ENCODE measurements at places on chromosomes 4 and X. TPM values are rescaled to one million over a fixed set of nuclear protein-coding genes. Genes with fewer than 3 reads are reported as not detected.

The PPP1R2C gene
- not detected for total RNA-seq

The SLC10A4 gene
- 0.25 TPM for total RNA-seq

The NHS gene
- total RNA-seq, result 2.3 TPM

The PABPC1L2B gene
- not detected for total RNA-seq

The PORCN gene
- total RNA-seq, result 5.2 TPM

The DMP1 gene
- not detected for total RNA-seq

The EFHC2 gene
- 0.50 TPM for total RNA-seq

The PDE6B gene
- total RNA-seq, result 0.22 TPM

The PDE5A gene
- total RNA-seq, result 106 TPM

The ASB5 gene
- total RNA-seq, result 0.33 TPM

The KDR gene
- 0.75 TPM for total RNA-seq

The PDHA2 gene
- not detected for total RNA-seq

The DAPP1 gene
- total RNA-seq, result not detected

The GDPD2 gene
- total RNA-seq, result not detected

The XK gene
- 0.25 TPM for total RNA-seq

The RPL34 gene
- total RNA-seq, result 534 TPM

The TLR3 gene
- total RNA-seq, result 1.8 TPM

The DRD5 gene
- not detected for total RNA-seq

The GLUD2 gene
- 2.0 TPM for total RNA-seq

The ADAM29 gene
- not detected for total RNA-seq

The NPY1R gene
- total RNA-seq, result under 0.01 TPM

The SSX4 gene
- total RNA-seq, result not detected

The ART3 gene
- not detected for total RNA-seq

The ADRA2C gene
- total RNA-seq, result 1.5 TPM

The TCEAL6 gene
- total RNA-seq, result not detected

The LDB2 gene
- total RNA-seq, result 38.7 TPM

The PAGE2B gene
- not detected for total RNA-seq

The EREG gene
- 0.11 TPM for total RNA-seq

The HPSE gene
- 0.75 TPM for total RNA-seq

The DLG3 gene
- 24.7 TPM for total RNA-seq

The MAGEA6 gene
- total RNA-seq, result not detected

The KLHL34 gene
- under 0.01 TPM for total RNA-seq

The FATE1 gene
- total RNA-seq, result not detected

The YIPF6 gene
- 24.5 TPM for total RNA-seq

The HSFX3 gene
- not detected for total RNA-seq

The MID2 gene
- 15.1 TPM for total RNA-seq

The FAM47E gene
- under 0.01 TPM for total RNA-seq

The TACR3 gene
- total RNA-seq, result under 0.01 TPM

The MAGIX gene
- 1.4 TPM for total RNA-seq

The GUCY2F gene
- total RNA-seq, result 0.11 TPM

The ENPP6 gene
- total RNA-seq, result not detected

The NSDHL gene
- total RNA-seq, result 45.5 TPM

The TCEAL7 gene
- total RNA-seq, result 44.3 TPM

The ACTRT1 gene
- total RNA-seq, result not detected

The TAB3 gene
- 10.1 TPM for total RNA-seq

The MGARP gene
- 3.1 TPM for total RNA-seq

The RTL9 gene
- 0.11 TPM for total RNA-seq

The MOSPD2 gene
- total RNA-seq, result 28.0 TPM

The TLL1 gene
- under 0.01 TPM for total RNA-seq

The RNF150 gene
- 1.3 TPM for total RNA-seq

The P2RY10 gene
- total RNA-seq, result not detected

The CSN1S1 gene
- total RNA-seq, result not detected

The IQCM gene
- not detected for total RNA-seq

The DGAT2L6 gene
- total RNA-seq, result not detected

The FREM3 gene
- total RNA-seq, result not detected

All from uterine smooth muscle cell (primary cell).